Right lobe of liver (tissue), 6 donors: ENCODE measurements at places on chromosomes 7 and 10. TPM values are rescaled to one million over a fixed set of nuclear protein-coding genes. Genes with fewer than 3 reads are reported as not detected.

PAXIP1 gene
- total RNA-seq: 6.3 TPM

GRCh38 chr7:98058186-98058585 is 48.5 kb upstream of the LMTK2 start:
- H3K4me1 ChIP-seq: no peaks in the 10 kb centered on the region
- no peaks in the 10 kb centered on the region for H3K36me3 ChIP-seq
- no peak for DNase-seq
- no peaks in the 10 kb centered on the region for H3K27me3 ChIP-seq

DNA sequence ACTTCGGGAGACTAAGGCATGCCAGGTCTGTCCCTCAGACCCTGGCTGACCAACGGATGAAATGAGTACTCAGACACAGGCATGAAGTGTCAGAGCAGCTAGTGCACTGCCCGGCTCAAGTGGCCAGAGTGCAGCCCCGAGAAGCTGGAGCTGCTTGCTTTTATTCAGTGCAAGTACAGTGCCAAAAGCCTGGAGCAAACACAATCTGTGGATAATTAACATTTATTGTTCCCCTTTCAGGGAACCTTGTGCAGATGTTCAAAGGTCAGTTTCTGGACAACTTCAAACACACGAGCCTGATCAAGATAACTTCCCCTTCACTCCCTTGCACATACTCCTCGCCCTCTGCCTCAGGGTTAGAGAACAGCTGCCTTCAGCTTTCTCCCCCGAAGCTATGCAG is 7.9 kb upstream of the ATE1 start:
- H3K27ac ChIP-seq: peak overlapping the region; percentile 57
- no peaks in the 10 kb centered on the region for H3K4me1 ChIP-seq
- H3K27me3 ChIP-seq: no peaks in the 10 kb centered on the region
- DNase-seq: peak; percentile 44

DNA sequence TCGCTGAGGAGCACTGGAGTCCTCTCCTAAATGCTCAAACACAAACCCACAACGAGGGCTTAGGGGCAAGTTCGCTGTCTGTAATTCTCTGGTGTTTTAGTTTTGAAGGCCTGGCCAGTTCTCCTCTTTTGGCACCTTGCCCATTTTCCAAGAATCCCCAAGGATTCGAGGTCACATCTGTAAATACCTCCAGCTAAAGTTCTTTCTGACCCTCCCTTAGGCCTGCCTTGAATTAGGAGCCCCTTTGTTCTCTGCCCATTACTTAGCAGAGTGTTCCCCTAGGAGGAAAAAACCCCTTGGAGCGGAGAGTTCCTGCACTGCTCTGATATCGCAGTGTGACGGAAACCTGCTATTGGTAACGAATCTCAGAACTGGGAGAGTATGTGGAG is 743 bp upstream of the PYROXD2 start:
- no peak overlapping the region for H3K27ac ChIP-seq
- H3K27me3 ChIP-seq: no peaks in the 10 kb centered on the region
- no peaks in the 10 kb centered on the region for H3K4me1 ChIP-seq
- H3K36me3 ChIP-seq: no peaks in the 10 kb centered on the region
- no peak overlapping the region for H3K4me3 ChIP-seq
- DNase-seq: no peak

DNA sequence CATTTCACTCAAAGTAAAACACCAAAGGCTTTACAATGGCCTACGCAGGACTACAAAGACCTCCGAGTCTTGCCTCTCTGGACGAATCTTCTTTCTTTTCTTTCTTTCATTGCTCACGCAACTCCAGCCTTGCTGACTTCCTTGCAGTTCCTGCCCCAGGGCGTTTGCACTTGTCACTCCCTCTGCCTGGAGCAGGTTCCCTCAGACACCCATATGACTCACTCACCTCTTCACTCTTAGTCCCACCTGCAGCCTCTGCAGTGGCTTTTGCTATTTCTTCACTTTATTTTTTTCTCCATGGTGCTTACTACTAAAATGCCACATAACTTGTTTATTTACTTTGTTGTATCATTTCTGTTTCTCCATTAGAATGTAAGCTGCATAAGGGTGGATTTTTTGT is 33.1 kb downstream of the GHRHR start:
- H3K36me3 ChIP-seq: no peaks in the 10 kb centered on the region
- H3K27me3 ChIP-seq: no peaks in the 10 kb centered on the region
- no peaks in the 10 kb centered on the region for H3K4me1 ChIP-seq
- H3K27ac ChIP-seq: no peak overlapping the region
- no peak overlapping the region for H3K4me3 ChIP-seq
- no peak for DNase-seq
